ENCODE measurements at places on chromosomes 13 and 19.

DNA sequence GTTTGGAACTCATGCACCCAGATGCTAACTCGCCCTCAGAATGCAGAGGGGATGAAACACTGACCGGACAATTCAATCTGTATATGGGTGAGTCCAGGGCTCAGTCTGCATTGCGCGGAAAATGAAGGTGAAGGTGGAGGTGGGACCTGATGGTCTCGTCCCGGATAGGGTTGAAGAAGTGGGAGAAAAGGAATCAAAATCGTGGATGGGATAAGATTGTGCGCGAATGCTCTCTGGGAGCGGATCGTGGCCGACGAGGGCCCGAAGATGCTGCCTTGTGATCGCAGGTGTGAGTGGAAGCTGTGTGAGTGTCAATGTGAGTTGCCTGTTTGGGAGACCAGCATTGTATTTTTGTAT, 594 bp upstream of the ZNF850 start:
- no peak for DNase-seq

DNA sequence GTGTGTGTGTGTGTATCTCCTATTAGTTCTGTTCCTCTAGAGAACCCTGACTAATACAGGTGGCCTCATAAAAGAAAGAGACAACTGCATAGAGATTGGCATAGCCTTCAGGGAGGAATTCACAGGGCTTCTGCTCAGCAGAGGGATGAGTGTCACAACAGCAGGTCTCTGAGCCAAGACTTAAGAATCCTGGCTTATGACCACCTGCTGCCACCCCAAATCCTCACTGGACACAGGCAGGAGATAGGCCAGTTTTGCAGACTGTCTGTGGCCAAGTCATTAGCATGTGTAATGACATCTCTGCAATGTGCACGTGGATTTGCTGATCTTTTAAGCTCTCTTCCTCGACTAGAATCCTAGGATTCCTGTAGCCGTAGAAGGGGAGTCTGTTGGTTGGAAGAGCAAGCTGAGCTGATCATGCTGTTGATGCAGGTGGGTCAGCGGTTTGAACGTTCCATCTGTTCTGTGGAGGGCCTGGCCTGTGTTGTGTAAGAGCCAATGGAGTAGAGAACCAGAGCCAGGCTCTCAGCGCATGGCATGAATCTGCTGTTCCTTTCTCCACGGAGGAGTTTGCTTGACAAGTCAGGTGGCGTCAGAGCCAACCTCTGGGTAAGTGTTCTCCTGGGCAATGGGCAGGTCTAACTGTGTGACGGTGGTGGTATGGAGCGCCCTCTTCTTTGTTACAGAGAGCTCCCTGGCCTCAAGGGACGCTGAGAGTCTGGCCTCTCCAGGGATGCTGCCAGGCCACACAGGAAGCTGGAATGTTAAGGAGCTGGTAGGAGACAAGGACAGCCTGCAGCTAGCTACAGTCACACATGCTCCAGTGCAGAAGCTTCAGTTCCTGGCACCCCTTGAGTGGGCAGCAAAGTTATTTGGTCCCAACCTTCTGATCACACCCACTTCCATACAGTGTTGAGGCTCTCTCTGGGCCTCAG, 503.1 kb downstream of the FOXO1 start:
- no peak for DNase-seq

DNA sequence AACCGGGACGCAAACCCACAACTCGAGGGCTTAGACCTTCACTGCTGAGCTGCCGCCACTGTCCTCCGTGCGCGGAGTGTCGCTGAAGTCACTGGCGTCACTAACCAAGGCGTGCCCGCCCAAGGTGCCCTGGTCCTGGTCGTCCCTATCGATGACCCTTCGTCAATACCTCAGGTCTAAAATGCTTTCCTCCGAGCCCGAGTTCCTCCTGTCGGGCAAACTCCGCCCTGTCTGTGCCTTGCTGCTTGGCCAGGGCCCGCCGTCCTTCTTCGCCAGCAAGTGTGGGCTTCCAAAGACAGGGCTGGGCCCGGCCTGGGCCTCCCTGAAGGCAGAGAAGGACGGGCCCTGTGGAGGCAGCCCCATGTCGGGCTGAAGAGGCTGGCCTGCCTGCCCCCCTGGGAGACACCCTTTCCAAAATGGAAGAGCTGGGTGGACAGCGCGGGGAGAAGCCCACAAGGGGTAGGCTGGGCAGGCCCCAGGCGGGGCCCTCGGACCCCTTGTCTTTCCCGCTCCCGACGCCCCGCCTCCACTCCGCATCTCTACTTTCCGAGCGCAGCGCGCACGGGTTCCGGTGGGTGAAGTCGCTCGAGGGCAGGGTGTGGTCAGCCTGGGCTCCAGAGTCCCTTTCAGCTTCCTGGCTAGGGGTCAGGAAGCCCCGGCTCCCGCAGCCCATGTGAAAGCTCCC, 13.4 kb downstream of the RB1 start:
- DNase-seq: peak; percentile 15

- no peak for DNase-seq
These were observed 11.3 kb downstream of the CBLC start for GRCh38 chr19:44788971-44789370.

DNA sequence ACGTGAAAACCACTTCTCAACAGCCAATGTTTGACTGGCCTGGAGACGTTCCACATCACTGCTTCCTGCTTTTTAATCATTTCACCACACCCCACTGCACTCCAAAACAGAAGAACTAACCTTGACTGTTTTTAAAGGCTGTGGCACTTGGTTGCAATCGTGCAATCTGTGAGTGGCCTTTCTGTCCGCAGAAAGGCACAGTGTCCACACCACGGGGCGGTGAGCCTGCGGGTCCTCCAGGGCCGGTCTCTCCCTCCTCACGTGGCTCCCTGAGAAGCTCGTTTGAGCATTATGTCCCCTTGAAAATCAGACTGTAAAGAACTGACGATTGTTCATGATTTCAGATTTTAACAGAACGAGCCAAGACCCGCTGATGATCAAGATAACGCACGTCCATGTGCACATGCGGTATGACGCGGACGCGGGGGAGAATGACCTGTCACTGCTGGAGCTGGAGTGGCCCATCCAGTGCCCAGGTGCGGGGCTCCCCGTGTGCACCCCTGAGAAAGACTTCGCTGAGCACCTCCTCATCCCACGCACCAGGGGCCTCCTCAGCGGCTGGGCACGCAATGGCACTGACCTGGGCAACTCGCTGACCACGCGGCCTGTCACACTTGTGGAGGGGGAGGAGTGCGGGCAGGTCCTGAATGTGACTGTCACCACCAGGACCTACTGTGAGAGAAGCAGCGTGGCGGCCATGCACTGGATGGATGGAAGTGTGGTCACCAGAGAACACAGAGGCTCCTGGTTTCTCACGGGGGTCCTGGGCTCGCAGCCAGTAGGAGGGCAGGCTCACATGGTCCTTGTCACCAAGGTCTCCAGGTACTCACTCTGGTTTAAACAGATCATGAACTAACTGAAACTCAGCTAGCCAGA, 13.0 kb downstream of the PROZ start:
- no peak for DNase-seq

GRCh38 chr19:12628040-12629022, 17.6 kb downstream of the ZNF791 start:
- DNase-seq: no peak

DNA sequence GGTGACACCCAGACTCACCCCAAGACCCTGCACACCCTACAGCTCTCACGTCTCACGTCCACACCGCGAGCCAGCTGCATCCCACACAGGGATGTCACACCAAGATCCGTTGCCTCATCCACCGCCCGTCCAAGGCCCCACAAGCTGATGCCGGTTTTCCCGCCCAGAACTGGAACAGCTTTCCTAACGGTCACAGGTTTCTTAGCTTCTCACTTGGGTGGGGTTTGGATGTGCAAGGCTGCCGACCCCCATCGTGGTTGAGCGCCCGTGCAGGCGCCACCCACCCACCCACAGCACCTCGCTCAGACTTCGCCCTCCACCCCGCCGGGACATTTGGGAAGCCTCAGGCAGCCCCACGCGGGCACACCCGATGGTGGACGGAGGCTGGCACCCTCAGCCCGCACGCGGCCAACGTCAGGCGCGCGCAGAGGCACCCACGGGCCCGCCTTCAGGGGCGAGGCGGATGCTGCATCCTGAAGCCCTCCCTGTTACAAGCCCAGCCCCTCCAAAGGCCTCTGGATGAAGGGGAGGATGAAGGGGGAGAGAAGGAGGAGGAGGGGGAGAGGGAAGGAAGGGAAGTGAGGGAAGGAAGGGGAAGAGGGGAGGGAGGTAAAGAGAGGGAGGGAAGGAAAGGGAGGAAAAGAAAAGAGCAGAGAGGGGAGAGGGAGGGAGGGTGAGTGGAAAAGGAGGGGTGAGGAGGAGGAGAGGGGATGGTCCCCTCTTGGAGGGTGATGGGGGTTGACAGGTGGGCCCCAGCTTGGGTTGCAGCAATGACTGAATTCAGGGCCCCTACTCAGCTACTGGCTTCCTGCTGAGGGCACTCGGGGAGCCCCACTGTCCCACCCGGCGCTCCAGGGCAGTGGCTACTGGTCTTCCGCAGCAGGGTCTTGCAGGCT, 12.8 kb downstream of the ONECUT3 start:
- no peak for DNase-seq

- DNase-seq: no peak
These were observed 3.4 kb downstream of the RPL36 start for GRCh38 chr19:5693195-5694166.

DNA sequence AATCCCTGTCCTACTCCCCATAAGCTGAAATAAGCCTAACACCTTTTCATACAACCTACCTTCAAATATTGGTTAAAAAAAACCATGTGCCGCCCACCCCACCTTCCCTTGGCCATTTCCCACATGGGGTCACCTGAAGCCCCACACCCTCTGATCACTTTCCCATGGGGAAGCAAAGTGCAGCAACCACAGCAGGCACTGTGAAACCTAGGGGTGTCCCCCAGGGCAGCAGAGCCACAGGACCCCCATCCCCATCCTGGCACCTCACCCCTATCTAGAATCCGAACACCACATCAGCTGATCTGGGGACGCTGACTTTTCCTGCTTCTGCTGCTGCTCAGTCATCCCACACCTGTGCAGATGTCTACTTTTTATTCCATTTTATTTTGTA, 19.9 kb downstream of the CEACAM21 start:
- no peak for DNase-seq

DNA sequence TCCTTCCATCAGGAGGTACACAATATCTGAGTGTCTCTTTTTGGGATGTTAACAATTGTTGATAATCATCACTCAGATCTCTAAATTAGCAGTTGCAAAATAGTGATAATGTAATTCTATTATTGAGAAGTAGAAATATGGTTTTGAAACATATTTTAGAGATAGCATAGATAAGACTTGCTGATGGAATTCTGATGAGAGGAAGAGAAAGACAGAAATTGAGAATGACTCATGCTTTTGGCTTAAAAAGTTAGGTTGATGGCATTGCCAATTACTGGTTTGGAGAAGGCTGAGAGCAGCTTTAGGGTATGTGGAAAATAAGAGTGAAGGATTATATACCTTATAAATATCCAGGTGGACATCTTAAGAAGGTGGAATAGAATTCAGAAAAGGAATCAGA, 106.4 kb upstream of the EDNRB start:
- no peak for DNase-seq

DNA sequence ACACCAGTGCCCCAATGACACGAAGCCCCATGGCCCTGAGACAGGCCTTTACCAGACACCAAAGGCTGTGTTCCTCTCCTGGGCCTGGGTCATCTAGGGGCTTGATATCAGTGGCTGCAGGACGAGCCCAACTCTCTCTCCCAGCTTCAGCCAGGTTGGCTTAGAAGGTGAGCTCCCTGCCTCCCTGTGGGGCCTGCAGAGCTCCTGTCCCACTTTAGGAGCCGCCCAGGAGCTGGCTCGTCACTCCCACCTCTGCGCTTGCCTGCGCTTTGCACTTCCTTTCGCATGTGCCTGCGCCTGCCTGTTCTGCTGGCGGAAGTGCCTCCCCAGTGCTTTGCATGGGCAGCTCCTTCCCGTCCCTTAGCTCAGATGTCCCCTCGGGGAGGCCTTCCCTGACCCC, 4.9 kb downstream of the CALM3 start:
- no peak for DNase-seq

DNA sequence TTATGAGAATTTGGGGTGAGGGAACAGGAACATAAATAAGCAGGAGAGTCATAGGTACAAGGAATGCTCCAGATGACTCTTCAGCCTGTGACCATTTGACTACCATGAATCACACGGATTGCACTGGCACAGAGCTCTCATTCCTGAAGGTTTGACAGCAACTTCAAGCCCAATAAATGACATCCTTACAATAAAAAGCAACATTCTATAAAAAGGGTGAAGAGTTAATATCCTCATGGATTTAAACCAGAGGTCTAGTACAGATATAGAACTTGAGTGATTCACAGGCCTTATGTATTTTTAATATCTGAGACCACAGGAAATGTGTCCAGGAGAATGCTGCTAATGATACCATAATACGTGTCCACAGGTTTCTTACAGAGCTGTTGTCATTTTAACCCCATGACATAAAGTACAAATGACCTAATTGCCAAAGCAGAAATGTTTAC, 158.1 kb downstream of the IRS2 start:
- no peak for DNase-seq

DNA sequence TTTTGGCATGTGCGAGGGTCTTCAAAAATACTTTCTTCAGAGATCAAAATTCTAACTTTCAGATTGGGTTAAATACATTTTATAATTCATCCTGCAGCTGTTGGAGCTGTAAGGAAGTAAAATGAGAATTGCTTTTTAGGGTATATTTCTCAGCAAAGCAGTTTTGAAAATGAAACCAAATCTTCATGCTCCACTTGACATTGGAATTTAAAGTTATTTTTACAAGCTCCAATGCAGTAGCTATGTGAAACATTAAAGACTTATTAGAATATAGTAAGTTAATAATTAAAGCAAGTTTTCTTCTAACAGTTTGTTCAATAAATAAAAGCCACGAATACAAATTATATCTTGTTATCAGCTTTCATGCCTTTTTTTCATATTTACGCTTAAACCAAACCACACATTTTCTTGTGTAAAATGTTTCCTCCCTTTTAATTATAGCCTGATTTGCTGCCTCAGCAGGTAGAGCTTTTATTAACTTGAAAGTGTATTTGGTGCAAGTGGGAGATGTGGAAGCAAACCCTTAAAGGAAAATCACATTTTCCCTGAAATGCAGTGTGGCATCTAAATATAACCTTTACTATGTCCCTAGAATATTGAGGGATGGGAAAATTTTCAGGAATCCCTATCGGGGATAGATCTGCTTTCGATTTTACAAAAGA, 12.4 kb upstream of the MICU2 start:
- DNase-seq: no peak

DNA sequence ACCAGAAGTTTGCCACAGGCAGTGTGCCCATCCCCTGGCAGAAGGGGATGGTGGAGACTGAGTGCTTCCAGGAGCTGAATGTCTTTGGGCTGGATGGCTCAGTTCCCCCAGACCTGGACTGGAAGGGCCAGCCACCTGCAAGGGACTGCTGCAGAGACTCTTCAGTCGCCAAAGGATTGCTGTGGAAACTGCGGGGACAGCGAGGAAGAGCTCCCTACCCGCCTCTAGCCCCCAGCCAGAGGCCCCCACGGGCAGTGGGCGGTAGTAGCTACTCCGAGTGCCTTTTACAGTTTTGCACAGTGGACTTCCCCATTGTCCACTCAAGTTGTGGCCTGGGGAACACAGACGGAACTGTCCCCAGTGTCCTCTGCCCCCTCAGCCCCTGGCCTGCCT, 138.5 kb downstream of the ZDHHC20 start:
- no peak for DNase-seq

GRCh38 chr13:34721631-34722595, 220.2 kb upstream of the NBEA start:
- DNase-seq: no peak
